ENCODE measurements at places on chromosomes 11 and 22.

DNA sequence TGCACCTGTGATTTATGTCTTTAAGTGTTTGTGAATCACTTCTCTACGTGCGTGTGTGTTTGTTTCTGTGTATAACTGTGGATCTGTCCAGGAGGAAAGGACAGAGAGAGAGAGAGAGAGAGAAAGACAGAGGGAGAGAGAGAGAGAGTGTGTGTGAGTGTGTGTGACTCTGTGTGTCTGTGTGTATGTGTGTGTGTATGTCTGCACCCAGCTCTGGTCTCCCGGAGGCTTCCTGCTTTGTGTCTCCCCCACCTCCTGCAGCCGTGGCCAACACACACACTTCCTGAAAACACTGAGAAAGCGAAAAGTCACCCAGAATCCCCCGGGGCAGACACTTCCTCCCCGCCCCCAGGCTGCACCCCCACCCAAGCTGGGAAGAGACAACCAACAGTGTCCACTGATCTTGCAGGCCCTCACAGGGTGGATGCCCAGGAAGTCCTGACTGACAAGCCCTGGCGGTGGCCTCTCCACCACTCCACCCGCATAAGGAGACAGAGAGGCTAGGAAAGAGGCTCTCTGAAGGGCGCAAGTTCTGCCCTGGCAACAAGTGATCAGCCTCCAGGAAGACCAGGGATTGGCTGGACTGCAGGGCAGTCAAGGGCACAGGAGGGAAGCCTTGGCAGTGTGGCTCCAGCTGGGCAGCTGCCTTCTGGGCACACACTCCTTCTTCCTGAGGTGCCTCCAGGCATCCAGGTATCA lies 30.0 kb downstream of the ARAP1 start:
- DNase-seq, result peak; percentile 85

DNA sequence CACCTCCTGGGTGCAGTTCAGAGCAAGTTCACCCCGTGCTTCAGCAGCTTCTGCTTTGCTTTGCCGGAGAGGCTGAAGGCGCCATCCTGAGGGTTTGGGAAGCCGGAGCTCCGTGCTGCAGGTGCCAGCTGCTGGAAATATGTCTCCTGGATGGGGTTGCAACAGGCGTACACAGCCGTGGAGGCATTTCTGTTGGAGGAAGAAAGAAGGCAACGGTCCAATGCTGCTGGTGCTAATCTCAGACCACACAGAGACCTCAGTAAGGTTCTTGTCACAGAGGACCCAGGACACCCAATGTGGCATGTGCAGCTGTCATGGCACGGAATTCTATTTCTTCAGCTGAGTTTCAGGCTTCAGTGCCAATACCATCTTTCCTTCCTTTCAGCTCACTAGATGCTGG lies 24.2 kb downstream of the ASPHD2 start:
- DNase-seq, result no peak

GRCh38 chr22:45083659-45084305 lies 74.0 kb upstream of the PHF21B start:
- DNase-seq, result peak; percentile 22

GRCh38 chr11:57650739-57651090 lies 1.0 kb upstream of the YPEL4 start:
- no peak for DNase-seq

DNA sequence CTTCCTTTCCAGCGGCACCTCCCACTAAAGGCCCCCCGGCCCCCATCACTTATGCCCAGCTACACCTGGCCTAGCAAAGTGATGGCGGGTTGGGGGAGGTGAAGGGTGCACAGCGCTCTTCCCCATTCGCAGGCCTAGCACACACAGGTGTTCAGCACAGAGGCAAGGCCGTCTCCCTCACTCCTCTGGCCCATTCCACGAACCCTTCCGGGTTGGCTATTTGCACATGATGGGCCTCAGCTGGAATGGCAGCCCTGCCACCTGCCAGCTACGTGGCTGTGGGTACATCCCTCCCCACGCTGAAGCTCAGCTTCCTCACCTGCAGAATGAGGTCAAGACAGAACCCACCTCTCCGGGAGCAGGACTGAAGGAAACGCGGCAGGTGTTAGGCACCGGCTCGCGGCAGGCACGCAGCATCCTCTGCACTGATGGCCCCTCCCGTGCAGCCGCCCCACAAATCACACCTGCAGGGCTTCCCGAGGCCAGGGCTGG lies 4.8 kb downstream of the KIAA0930 start:
- no peak for DNase-seq

- no peak for DNase-seq
These were observed 148.3 kb downstream of the TRPC6 start for GRCh38 chr11:101435408-101435973.

- DNase-seq, result no peak
These were observed 124.5 kb downstream of the KCNQ1 start for GRCh38 chr11:2569321-2569721.

GRCh38 chr11:114091516-114092397 lies 32.2 kb downstream of the ZBTB16 start:
- no peak for DNase-seq

DNA sequence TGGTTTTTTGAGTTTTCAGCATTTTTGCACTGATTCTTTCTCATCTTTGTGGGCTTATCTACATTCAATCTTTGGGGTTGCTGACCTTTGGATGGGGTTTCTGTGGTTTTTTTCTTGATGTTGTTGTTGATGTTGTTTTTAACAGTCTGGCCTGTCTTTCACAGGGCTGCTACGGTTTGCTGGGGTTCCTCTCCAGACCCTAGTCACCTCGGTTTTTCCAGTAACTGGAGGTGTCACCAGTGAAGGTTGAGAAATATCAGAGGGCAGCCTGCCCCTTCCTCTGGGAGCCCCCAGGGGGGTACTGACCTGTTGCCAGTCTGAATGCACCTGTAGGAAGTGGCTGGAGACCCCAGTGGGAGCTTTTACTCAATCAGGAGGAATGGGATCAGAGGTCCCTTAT lies 365.4 kb downstream of the JRKL start:
- no peak for DNase-seq

GRCh38 chr22:43670513-43670912 lies 141.6 kb downstream of the EFCAB6 start:
- no peak for DNase-seq

- no peak for DNase-seq
These were observed 42.3 kb downstream of the APOL1 start for GRCh38 chr22:36295247-36295646.

DNA sequence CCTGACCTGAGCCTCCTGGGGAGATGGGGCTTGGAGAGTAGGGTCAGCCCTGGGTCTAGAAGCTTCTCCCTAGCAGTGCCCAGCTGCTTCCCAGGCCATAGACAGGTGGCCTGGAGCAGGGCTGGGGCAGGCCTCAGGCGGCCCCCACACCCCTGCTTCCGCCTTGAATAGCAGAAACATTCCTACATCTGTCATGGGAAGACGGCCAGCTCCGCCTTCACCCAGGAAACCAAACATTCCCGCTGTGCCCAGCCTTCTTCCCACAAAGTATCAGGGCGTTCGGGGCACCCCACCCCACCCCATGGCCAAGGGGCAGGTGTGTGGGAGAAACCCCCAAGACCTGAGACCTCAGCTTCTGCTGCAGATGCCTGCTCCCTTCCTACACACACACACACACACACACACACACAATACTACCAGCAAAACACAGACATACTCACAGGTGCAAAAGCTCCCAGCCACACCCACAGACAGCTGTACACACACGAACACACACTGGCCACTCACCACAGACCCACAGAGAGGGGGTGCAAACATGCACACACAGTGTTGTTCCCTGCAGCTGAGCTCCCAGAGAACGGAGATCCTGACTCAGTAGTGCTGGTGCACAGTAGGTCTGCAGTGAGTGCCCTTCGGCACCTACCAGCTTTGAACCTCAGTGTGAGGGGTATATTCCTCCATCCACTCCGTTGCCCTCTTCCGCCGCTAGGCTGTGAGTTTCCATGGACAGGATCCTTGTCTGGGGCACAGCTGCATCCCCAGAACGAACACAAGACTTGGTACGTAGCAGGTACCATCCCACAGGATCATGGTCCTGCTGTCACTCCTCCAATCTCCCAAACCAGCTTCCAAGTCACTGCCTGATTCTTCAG lies 37.4 kb downstream of the PDGFB start:
- no peak for DNase-seq

- DNase-seq, result no peak
These were observed 1.4 kb downstream of the FBXO3 start for GRCh38 chr11:33772870-33773269.

- DNase-seq, result no peak
These were observed 2.1 kb downstream of the SLC35E4 start for GRCh38 chr22:30637701-30638114.

DNA sequence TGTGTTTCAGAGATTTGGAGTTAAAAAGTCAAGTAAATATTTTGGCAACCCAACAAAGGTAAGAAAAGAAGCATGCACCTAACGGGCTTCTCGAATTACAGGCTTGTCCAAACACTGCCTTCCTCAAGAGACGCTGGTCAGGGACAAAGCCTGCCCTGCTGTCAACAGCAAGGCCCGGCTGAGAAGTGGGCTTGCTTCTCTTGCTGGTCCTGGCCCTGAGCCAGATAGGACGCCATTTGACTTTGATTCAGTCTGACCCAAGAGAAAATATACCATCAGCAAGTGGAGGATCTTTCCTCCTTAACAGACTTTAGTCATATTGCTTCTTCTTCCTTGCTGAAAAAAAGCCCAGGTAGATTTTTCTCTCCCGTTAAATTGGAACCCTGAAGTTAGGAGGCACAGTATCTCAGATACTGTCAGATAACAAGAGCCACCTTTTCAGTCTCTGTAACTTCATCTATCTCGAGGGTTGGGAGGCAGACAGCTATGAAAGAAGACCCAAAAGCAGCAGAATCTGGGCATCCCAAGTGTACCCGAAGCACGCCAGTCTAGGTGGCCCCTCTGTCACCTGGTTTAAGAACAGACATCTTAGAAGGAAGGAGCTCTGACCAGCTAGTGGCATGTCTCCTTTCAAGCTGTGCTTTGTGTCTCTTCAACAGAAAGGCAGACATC lies 57.5 kb downstream of the C22orf31 start:
- DNase-seq, result no peak

GRCh38 chr11:68056317-68057285 lies 17.8 kb downstream of the TCIRG1 start:
- DNase-seq, result no peak

DNA sequence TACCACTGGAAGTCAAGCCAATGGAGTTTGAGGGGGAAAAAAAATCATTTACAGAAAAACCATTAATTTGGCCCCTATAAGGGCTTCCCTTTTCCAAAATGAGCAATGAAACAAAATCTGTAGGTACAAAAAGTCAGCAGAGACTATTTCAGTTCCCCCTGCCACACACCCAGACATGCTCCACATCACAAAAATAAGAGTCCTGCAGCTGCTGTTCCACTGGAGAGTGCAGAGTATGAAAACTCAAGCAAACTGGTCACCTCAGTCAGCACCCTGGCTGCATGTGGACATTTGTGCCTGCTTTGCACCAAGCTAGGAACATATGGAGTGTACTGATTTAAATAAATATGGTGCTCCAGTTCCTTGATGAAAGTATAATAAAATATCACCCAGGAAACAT lies 15.1 kb downstream of the POU2AF1 start:
- no peak for DNase-seq

- no peak for DNase-seq
These were observed 55.0 kb downstream of the DNAJC24 start for GRCh38 chr11:31424652-31425051.

DNA sequence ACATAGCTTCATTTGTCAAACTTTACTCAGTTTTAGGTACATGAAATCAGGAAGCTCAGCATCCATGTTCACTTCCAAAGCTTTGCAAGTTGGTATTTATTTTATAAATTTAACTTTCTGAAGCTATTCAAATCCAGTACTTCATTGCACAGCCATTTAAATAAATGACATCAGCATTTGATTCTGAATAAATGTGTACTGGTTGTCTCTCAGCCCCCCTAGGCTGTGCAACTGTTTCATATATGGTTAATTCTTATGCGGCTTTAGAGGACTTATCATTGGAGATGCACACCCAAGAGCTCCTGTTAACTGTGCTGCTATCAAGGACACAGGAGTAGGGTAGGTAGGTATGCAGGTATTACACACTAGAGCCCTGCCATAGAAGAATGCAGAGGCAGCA lies 325.1 kb downstream of the SOX6 start:
- no peak for DNase-seq

- no peak for DNase-seq
These were observed 147.9 kb downstream of the C11orf91 start for GRCh38 chr11:33552756-33553155.

DNA sequence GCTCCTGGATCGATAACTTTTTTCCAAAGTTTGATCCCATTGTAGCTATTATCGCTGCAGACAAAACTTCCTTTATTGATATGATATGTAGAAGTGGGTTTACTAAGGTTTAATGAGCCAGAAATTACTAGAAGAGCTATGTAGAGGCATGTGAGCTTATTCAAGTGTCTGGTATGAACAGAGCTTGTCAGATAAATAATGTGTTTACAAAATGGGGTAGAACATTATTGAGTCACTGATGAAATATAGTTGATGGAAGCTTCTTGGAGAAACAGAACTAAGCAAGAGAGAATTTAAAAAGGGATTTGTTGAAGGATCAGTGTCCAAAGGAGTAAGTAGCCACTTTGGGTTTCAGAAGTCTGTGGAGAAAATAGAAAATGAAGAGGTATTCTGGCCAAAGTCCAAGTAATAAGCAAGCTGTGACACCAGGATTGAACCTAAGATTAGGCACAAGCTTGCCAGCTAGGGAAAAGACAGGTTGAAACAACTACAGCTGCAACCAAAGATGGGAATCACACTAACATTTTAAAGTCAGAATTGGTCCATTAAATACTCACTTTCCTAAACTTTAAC lies 104.3 kb downstream of the MAML2 start:
- no peak for DNase-seq

DNA sequence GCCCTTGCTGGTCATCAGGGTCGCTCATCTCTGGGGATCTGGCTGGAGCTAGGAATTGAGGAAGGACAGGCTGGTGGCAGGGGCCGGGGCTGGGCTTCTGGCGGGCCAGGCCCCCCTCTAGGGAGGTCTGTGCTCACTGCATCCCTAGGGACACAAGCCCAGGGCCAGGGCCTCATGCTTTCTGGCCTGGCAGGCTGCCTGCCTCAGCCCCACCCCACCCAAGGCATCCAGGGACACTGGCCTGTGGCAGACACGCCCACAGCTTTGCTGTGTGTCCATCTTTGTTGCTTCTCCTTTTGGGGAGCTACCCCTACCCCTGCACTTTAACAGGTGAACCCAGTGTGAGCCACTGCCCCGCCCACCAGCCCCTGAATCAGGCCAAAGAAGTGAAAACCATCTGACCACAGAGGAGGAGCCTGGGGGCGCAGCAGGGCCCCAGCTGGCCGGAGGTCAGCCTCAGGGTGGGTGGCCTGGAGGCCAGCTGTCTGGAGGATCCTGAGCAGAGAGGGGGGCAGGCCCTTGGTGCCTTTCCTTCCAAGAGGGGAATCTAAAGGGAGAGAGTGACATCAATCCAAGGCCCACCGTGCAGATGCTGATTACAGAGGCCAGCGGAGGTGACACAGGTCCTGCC lies 26.8 kb upstream of the CELSR1 start:
- DNase-seq, result no peak
